ENCODE measurements at places on chromosomes 16 and 17. TPM values are rescaled to one million over a fixed set of nuclear protein-coding genes. Genes with fewer than 3 reads are reported as not detected.

The CES3 gene
- total RNA-seq = 9.1 TPM

The SLC52A1 gene
- 0.50 TPM for total RNA-seq

The NPLOC4 gene
- 84.2 TPM for total RNA-seq

The MAPT gene
- under 0.01 TPM for total RNA-seq

The NTHL1 gene
- 11.3 TPM for total RNA-seq

The MMP25 gene
- total RNA-seq = 0.50 TPM

The TEKT1 gene
- not detected for total RNA-seq

The CALB2 gene
- total RNA-seq = not detected

The COX6A2 gene
- not detected for total RNA-seq

The SBK1 gene
- total RNA-seq = 0.43 TPM

The KRTAP2-2 gene
- not detected for total RNA-seq

The KIF2B gene
- not detected for total RNA-seq

Data from mammary epithelial cell (primary cell).